ENCODE measurements at places on chromosomes 2 and 18.

DNA sequence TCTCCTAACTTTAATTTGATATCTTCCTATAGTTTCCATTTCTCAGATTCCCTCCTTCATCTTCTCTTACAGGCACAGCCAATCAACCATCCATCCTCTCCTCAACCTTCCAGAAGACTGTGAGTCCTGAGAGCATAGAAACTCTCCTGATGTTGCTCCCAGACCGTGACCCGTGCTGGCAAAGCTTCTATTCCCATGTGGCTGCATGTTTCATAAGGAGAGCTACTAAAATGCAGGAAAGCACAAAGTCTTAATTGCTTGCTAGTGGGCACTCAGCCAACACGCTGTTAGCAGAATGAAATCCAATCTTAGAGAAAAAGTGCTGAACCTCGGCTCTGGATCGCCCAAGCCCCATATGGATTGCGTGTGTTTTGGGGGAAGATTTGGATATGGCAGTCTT is 1244.7 kb upstream of the ZEB2 start:
- DNase-seq: no peak

GRCh38 chr2:234002281-234002680 is 48.2 kb upstream of the SPP2 start:
- DNase-seq: no peak

DNA sequence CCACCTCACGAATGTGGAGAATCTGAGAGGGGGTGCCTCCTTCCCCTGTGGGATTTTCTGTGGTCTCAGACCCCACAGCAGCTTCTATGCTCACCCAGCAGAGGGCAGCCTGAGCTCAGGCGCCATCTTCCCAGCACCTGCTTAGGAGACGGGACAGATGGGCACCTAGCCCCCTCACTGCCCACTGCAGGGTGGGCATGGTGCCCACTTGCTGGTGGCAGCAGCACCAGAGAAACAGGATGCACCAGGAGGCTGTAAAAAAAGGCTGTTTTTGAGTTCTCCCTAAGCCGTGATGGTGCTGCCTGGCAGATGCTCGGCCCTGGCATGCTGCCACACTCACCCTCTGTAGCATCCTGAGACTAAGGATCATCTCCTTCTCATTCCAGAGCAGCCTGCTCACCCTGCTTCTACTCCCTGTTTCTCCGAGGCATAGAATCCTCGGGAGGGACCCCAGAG is 19.1 kb upstream of the SLC20A1 start:
- DNase-seq: peak; percentile 29

DNA sequence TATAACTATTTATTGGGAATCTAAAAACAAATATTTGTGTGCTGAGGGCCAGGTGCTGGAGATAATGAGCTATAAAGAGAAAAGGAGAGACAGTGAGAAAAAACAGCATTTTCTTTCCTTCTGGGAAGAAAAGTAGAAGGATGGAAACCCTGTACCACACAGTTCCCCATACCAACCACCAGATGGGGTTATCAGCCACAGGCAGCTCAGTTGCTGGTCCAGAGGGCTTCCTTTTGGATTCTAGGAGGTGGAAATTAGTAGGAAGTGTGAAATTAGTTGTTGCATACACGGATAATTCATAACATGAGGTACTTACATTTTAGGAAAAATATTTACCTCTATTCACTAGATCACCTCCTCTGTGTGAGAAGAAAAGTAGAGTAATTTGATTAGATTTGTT is 237.0 kb upstream of the FOSL2 start:
- DNase-seq: no peak

GRCh38 chr18:79912994-79913831 is 38.2 kb downstream of the SLC66A2 start:
- DNase-seq: no peak

DNA sequence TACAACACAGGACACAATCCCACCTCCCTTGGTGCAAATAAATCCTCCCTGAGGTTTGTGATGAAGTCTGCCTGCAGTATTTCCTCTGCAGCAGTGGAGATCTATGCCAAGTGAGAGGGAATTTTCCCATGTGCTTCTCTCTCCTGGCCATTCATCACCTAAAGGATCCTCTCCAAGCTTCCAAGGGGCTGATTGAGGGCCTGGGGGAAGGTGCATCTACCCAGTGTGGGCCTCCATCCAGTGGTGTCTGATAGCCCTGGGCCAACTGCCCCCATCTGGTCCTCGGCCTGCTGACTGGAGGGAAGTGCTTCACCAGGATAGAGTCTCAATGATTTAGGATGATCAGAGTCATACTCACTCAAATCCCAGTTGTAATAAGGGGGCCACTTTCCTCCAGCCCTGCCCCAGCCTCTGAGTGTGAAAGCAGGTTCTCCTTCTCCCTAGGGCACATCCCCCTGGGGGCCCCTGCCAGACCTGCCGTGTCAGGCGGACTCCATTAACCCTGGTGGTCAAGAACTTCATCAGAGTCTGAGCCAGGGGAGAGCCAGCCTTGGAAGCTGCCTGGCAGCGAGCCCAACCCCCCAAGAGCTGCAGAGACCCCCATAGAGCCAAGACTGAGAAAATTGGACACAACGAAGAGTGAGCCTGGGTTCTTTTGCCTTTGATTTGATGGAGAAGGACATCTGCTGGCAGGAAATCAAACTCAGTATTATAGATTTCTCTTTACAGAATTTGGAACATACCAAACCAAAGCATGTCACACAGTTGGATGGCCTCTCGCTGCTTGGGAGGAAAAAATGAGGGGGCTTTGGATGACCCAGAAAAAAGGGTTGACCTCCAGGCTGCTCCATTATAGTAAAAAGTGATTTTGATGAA is 509.6 kb downstream of the CMPK2 start:
- DNase-seq: no peak

DNA sequence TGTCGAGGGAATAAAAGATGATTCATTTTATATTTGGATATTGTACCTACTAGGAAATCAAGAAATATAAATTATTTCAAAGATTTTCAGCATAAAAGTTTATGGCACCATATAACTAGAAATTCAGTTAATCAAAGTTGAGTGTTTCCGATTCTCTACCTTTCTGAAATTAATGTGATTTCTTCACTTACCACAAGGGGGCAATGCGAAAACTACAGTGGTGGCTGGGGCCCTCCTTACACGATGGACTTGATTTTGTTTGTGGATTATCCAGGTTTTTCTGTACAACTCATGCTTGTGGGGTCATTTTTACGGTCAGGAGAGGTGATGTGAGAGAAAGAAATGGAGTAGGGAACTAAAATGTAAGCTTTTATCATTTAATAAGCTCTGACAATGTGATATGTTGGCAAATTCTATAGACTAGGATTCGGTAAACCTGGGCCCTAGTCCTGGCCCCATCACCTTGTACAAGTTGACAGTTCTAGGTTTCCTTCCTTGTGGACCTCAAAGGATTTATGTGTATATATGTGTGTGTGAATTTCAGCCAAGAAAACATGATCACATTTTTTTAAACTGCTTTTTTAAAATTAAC is 47.6 kb downstream of the G6PC2 start:
- no peak for DNase-seq

DNA sequence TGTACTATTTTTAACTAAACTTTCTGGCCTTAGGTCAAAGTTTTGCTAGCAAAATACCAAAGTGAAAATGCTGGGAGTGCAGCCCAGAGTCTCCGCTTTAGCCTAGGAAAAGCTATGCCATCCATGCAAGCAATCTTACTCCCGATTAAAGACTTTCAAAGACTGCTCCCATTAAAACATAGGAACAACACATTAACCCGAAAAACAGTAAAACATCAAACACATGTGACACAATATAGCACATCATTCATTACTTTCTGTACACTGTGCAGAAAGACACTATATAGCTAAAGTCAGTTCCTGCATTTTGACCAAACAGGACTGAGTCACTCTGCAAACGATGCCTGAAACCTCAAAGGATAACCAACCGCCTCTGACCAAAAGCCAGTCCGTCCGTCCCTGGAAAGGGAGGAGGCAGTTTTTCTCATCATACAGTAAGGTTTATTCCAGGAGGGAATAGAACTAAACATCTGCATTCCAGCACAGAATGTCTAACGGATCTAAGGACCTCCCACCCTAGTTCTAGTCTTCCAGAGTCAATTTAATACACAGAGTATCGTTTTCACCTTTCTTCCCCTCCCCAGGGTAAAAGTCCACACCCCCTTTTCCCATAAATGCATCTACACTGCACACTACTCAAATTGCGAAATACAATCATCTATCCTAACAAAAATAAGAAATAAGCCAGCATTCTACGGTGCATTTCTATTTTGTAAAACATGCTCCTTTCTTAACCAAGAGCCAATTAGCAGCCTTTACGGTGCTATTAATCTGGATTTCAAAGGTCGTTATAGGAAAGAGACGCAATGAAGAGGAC is 1.7 kb downstream of the ROCK2 start:
- no peak for DNase-seq

DNA sequence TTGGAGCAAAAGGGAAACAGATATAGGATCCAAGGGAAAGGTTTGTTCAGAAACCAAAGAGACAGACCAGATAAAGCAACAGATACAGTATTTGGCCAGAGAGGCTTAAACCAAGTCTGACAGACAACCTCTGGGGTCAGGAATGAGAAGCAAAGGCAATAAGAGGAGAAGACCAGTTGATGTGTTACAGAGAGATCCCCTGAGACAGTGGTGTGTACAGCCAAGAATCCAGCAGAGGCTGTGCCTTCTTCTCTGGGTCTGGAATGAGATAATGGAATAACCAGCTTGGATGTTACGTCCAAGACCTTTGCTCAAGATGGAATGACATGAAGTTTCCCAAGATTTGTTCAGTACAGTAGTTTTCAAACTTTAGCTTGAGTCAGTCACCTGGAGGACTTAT is 61.1 kb downstream of the MDH1 start:
- no peak for DNase-seq

DNA sequence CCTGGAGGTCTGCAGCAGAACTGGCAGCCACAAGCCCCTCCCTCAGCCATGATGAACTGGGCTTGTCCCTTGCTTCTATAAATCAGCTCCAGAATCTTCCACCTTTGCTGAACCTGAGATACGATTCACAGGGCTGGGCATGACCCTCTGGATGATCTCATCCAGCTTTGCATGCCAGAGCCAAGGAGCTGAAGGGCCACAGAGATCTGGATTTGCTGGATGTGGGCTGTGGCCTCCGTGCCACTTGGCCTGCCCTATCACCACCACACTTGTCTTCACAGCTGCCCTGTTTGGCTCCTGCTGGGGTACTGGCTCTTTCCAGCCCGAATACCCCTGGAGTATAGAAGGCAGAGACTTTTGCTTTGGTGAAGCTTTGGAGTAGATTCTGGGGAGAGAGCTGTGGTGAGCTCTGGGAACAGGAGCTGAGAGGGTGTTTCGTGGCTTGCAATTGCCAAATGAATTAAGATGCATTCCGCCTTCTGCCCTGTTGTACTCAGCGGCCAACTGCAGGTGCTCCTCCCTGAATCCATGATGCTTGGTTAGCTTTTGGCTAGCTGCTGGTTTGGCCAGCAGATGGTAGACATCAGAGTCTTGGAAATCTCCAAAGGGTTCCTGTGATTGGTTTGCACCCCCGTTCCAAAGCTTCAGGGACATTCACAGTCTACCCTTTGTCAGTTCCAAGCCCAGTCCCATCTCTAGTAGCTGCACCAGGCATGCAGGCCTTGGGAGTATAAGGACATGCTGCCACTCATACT is 30.9 kb upstream of the GIGYF2 start:
- DNase-seq: no peak

DNA sequence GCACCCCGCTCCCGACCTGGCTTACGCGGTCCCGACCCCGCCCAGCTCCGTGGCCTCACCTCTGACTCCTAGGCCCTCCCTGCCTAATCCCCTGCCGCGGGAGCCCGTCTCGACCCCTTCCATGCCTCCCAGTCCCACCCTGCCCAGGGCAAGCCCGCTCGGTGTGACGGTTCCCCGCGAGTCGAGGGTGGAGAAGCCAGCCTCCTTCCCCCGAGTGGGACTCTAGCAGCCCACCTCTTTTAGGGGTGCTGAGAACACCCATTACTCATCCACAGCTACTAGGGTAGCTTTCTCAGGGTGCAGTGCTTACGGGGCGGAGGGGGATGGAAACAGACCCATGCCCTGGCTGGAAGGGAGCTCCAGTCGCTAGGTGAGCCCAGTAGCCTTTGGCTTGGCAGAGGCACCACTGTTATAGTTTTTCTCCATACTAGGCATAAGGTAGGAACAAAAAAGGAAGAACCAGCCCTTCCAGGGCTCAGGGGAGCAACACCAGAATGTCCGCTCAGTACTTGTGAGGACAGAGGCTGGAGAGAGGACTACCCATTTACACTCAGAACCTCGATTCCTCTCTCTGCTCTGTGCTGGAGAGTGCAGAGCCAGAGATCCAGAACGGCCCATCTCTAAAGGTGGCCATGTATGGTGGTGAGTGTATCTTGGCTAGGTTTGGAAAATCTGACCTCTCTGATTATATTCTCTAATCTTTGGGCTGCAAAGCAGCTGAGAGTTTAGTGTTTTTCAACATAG is 606 bp downstream of the AGBL5 start:
- DNase-seq: no peak

GRCh38 chr2:217698691-217699090 is 304.1 kb downstream of the TNS1 start:
- DNase-seq: no peak

DNA sequence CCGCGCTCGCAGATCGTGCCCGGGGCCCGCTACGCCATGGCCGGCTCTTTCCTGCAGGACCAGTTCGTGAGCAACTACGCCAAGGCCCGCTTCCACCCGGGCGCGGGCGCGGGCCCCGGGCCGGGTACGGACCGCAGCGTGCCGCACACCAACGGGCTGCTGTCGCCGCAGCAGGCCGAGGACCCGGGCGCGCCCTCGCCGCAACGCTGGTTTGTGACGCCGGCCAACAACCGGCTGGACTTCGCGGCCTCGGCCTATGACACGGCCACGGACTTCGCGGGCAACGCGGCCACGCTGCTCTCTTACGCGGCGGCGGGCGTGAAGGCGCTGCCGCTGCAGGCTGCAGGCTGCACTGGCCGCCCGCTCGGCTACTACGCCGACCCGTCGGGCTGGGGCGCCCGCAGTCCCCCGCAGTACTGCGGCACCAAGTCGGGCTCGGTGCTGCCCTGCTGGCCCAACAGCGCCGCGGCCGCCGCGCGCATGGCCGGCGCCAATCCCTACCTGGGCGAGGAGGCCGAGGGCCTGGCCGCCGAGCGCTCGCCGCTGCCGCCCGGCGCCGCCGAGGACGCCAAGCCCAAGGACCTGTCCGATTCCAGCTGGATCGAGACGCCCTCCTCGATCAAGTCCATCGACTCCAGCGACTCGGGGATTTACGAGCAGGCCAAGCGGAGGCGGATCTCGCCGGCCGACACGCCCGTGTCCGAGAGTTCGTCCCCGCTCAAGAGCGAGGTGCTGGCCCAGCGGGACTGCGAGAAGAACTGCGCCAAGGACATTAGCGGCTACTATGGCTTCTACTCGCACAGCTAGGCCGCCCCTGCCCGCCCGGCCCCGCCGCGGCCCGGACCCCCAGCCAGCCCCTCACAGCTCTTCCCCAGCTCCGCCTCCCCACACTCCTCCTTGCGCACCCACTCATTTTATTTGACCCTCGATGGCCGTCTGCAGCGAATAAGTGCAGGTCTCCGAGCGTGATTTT is 7.6 kb downstream of the TBR1 start:
- no peak for DNase-seq

- DNase-seq: no peak
These were observed 55.5 kb downstream of the DPP4 start for GRCh38 chr2:162018530-162018929.

DNA sequence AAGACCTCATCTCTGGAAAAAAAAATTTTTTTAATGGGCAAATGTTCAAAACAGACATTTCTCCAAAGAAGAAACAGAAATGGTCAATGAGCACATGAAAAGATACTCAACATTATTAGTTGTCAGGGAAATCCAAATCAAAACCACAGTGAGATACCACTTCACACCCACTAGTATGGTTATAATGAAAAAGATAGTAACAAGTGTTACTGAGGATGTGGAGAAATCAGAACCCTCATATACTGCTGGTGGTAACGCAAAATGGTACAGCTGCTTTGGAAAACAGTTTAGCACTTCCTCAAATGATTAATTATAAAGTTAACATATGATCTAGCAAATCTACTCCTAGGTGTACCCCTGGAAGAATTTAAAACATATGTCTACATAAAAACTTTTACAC is 29.0 kb upstream of the TCF7L1 start:
- DNase-seq: no peak

Data from stimulated activated CD8-positive, alpha-beta memory T cell treated with anti-CD3 and anti-CD28 coated beads, Interleukin-4, amount 100 ng/mL, for 4 hours (primary cell).